ENCODE measurements at places on chromosomes 16 and 17.

GRCh38 chr17:82865774-82866395 lies 26.1 kb upstream of the ZNF750 start:
- DNase-seq: peak; percentile 42

GRCh38 chr17:80481284-80482057 lies 5.1 kb upstream of the NPTX1 start:
- no peak for DNase-seq

DNA sequence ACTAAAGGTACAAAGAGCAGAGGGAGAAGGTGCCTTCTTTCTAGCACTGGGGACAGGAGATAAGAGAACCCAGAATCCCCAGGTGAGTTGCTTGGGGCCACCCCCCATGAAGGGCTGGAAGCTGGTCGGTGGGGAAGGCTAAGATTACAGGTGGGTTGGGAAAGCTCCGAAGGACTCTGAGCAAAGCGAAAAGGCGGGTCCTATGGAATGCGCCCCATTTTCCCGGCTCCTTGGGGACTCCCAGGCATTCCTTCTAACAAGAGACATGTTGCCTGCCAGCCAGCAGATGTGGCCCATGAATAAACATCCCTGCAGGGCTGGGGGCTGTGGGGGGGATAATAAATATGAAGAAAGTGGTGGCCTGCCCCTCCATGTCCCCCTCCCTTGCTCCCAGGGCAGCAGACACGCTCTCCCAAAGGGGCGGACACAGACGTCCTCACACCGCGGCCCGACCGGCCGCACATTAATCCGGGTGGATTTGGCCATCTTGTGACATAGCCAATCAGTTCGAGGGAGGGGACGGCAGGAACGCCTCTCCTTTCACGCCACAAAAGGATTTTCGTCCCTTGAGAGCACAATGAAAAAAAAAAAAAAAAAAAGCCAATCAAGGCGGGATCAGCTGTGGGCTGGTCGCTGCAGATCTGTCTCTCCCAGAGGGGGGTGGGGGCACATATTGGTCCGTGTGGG lies 98.5 kb downstream of the SOX9 start:
- DNase-seq: no peak

DNA sequence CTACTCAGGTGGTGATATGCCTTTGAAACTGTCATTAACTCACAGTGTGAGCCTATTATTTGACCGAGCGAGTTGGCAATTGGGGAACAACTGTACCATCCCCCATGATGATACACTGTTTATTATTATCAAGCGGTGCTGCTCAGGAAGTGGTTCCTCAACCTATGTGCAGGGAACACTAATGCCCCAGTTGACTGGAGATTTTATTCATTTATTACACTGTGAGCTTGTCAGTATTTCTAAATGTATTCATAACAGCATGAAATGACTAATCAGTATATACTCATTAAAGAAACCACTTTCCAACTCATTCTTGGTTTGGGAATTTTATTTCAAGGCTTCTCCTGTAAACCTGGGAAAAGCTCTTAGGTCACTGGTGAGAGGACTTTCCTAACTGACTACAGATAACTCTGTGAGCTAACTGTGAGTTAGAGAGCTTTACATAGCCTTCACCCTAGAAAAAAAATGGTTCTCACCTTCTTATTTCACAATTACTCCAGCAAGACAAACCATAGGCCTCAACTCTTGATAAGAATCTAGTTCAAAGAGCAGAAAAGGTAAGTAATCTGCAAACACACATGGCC lies 42.4 kb downstream of the NXPH3 start:
- DNase-seq: no peak

GRCh38 chr17:52160136-52160567 lies 1.6 kb upstream of the CA10 start:
- no peak for DNase-seq

- DNase-seq: no peak
Measured at GRCh38 chr17:36535669-36536081, 888 bp downstream of the PIGW start.

Measured in NCI-H1417 treated with DMSO at 0.1 percent for 48 hours (cell line).